ENCODE measurements at places on chromosomes 6 and 20.

- DNase-seq: no peak
Measured at GRCh38 chr6:159513074-159513720, 179.8 kb downstream of the SOD2 start.

GRCh38 chr20:36773107-36773596 lies 411 bp downstream of the DSN1 start:
- no peak for DNase-seq

DNA sequence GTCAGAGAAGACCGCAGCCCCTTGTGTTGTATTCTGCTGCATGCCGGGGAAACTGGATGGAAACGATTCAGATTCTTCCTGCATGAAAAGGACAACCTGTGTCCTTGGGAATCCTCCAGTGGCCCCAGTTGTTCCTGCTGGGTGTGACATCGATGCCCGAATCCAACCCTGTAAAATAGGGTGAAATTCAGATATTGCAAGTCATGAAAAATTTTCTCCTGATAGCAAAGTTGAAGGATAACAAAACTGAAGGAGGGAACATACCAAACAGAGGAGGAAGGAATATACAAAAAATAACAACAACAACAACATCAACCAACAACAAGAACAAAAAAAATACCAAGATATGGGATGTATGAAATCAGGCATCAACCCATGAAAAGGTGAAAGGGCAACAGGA lies 28.3 kb upstream of the HLA-E start:
- no peak for DNase-seq

DNA sequence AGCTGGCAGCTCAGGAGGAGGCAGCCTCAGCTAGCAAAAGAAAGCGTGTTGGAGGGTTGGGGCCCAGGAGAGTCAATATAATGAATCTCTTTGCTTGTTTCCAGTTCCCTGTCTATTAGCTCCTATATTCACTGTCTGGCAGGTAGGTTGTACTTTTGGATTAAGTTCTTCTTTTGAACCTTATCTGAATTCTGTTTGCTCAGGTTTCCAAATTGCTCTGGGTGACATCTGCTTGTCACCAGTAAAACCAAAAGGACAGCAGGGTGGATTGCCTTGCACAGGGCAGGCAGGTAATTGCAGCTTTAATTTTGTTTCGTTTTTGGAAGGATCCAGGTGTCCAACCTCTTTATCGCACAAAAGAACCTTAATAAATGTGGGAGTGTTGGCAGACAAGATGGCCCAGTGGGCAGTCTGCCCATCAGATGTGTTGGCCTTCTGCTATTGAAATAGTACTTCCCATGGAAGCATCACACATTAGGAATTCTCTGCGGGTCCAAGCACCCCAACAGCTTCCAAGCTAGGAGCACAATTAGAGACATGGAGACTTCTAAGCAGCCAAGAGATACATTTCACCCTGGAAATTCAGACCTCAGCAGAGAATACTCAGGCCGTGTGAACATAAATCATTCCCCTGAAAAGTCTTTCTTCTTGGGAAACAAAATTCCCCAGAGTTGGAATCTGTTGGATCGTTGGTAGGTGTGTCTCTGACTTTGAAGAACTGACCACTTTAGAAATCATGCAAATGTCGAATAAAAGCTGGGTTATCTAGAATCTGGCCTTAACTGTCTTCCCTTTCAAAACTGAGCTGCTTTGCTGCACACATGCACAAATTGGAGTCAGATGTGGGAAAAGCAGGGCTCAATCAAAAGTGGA lies 286.9 kb upstream of the BMP2 start:
- no peak for DNase-seq

DNA sequence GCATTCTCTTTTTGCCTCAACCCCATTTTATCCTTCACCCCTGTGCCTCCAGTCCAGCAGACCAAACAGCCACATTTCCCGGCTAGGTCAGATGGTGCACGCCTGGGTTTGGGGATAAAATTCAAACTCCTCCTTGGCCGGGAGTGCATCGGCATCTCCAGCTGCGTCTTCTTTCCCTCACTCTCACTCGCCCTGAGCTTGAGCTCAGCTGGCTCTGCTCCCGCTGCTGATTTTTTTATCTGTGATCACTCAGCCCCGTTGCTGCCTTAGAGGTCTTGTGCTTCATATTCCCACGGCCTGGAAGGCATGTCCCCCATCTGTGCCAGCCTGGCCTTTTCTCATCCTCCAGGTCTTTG lies 6.8 kb upstream of the EZR start:
- no peak for DNase-seq

DNA sequence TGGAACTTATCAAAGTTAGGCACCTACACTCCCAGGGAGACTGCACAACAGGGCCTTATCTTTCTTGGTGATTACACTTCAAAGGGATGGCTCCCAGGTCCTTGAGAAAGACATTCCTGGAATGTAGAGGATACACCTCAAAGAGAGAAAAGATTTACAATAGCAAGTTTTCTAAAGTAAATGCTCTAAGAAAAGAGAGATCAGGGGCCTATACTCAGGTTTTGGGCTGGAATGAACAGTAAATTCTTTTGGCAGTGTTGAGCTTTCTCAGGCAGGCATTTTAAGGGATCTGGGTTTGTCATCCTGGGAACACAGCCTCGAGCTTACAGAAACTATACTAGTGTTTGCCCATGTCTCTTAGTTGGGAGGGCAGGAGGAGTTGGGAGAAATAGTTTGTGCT lies 31.7 kb upstream of the ME1 start:
- no peak for DNase-seq

- DNase-seq: no peak
Measured at GRCh38 chr20:43987531-43987930, 72.9 kb downstream of the TOX2 start.

- DNase-seq: peak; percentile 47
Measured at GRCh38 chr6:111777357-111777756, 95.9 kb downstream of the FYN start.

GRCh38 chr6:16092140-16092539 lies 36.7 kb upstream of the MYLIP start:
- DNase-seq: no peak

DNA sequence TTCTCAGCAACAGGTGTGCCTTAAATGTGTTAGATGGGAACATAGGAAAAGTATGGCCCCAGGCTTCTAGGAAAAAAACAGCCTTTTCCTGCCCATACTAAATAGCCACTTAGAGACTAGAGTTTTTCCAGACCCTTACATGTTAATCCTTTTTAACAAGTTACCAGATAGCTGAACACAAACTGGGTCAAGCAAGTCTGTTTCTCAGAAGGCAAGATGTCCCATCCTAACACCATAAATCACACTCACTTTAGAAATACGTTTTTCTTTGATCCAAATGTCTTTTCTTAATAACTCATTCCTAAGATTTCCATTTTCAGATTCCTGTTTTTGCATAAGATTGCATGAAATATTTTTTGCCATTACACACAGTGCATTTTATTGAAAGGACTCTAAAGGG lies 241.3 kb downstream of the KCNQ5 start:
- DNase-seq: no peak

- no peak for DNase-seq
Measured at GRCh38 chr6:101454106-101454676, 60.7 kb downstream of the GRIK2 start.

- no peak for DNase-seq
Measured at GRCh38 chr6:50956014-50956413, 137.3 kb downstream of the TFAP2B start.

DNA sequence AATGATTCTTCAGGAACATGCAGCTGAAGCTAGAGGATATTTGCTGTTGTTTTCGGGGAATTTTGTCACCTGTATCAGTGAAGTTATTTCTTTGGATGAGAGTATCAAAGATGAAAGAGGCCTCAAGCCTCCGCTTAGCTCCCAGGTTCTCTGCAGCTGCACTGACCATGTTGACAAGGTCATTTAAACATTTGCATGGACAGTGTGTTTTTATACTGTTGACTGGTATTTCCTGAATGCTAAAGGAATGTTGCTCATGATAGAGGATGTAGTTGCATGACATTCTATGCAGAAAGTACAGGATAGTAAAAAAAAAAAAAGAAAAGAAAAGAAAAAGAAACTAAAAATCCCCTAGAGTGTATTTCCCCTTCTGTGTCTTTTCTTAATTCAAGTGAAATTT lies 165.6 kb upstream of the LAMP5 start:
- no peak for DNase-seq

DNA sequence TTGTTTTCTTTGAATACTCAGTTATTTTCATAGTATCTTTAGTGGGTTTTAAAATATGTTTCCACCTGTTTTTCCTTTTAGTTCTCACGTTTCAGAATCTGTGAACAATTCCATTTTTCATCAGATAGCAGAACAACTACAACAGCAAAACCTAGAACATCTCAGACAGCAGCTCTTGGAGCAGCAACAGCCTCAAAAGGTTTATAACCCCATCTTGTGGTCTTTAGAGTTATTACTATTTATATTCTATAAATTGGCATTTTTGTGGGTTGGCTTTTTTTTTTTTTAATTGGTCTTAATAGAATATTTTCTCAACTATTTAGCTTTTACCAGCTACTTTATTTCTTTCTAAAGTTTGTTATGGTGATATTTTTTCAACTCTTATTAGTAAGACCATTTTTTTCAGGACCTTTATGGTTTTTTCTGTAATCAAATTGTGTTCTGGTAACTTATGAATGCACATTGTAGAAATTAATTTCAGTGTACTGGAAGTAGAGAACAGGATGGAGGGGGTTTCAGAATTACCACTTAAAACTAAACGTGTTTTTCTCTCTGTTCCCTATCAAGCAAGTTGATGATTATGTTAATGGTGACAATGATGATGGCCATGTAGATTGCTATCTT lies 72.2 kb downstream of the SCAF8 start:
- peak; percentile 86 for DNase-seq

Measured in hematopoietic multipotent progenitor cell treated with erythropoietin and hydrocortisone succinate and interleukin-3 and kit ligand, for 6 days (in vitro differentiated cells).